ENCODE measurements at places on chromosomes 11 and 22.
A peak's percentile ranks its signal among the peaks of the same experiment; 100 is the strongest.

GRCh38 chr11:44112091-44112821 is 16.8 kb downstream of the EXT2 start:
- DNase-seq, result no peak

- no peak for DNase-seq
Observed at GRCh38 chr22:39777716-39778454, 115.7 kb downstream of the ENTHD1 start.

GRCh38 chr22:37274380-37274862 is 7.9 kb upstream of the CYTH4 start:
- DNase-seq, result no peak

GRCh38 chr22:17412232-17412631 is 43.0 kb downstream of the CECR2 start:
- no peak for DNase-seq

DNA sequence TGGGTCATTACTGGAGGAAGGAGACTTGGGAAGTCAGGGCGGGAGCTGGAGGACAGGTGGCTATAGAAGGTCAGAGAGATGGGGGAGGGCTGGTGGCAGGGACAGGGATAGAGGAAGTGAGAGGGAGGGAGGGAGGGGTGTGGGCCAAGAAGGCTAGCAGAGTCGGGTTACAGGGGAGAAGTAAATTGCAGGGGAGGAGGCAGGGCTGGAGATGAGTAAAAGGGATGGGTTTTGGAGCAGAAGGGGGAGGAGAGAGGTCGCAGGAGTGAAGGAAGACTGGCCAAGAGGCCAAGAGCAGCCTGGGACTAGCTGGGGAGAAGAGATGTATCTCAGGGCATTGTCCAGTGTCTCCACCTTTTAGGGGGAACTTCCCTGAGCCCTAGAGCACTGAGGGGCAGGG is 33.0 kb downstream of the LRRC10B start:
- DNase-seq, result no peak

GRCh38 chr11:117513666-117514065 is 186.0 kb downstream of the CEP164 start:
- no peak for DNase-seq

DNA sequence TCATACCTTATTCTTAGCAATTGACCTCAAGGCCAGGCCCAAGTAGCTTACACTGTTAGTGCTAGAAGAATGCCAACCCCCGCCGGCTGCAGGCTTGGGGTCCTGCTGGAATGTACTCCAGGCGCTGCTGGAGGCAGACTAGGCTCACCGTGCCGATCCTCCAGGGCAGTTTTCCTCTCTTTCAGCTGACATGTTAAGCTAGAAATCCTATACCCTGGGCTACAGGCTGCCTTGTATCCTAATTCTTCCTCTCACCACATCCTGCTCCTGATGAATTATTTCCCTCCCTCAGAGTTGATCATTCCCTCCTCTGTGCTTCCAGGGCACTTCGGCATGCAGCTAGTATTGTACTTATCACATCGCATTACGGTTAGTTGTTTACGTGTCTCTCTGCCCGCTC is 3.4 kb downstream of the SPTBN2 start:
- DNase-seq, result no peak

DNA sequence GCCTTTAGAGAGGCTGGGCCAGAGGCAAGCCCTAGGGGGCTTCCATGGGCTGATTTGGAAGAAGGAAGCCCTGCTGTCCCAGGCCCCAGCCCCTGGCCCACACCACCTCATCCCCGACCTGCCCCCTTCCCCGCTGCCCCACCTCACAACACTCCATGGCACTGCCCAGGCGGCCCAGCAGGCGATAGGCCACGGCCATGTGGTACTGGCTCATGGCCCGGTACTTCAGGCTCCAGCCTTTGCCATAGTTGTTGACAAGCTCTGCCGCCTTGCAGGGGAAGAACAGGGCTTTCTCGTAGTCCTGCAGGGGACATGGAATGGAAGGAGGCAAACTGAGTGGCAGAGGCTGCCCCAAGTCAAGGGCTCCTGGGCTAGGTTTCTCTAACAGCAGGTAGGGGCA is 6.4 kb downstream of the RAPSN start:
- no peak for DNase-seq

DNA sequence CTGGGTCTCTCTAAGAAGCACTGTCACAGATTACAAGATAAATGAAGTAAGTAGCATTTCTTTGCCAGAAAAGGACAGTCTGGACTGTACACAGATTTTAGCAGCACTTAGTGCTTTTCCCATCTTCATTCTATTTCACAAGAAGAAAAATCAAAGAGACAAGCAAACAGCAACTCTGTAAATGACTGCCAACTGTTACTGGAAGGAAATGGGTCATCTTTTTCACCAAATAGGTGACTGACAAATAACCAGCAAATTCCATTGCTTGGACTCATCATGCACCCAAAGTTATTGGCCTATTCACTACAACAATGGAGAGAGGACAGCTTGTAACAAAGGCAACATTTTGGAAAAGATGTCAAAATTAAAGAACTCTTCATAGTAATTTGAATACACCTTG is 28.9 kb upstream of the CARD18 start:
- no peak for DNase-seq

DNA sequence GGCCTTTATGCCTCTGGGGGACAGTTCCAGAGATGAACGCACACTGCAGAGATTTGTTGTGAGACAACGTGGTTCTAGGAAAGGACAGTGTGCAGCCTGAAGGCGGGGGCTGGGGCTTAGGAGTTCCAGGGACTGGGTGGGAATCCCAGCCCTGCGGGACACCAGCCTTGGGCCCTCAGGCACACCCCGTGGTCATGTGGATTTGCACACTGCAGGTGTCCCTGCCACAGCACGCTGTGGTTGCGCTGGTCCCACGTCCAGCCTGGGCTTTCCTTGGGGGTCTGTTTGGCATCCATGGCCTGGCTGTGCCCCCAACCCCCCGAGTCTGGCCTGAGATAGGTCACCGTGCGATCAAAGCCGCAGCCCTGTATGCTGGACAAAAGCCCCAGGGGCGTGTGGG is 7.3 kb downstream of the SHISAL1 start:
- DNase-seq, result no peak

DNA sequence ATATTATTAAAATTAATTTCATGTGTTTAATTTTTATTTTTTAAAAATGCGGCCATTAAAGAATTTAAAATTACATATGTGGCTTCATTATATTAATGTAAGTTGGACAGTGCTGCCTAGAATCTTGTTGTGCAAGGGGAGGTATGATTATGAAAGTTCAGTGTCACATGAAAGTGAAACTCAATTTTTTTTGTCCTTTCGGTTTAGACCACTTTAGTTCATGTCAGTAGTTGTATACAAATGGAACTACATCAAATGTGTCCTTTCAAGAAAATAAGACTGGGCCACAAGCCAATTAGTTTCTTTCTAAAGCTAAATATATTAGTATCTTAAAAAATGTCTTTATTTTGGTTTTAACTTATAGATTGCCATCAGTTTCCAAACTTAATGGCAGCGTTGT is 35.7 kb downstream of the TBCEL start:
- DNase-seq, result no peak

GRCh38 chr11:9344061-9344680 is 29.8 kb upstream of the TMEM41B start:
- no peak for DNase-seq

DNA sequence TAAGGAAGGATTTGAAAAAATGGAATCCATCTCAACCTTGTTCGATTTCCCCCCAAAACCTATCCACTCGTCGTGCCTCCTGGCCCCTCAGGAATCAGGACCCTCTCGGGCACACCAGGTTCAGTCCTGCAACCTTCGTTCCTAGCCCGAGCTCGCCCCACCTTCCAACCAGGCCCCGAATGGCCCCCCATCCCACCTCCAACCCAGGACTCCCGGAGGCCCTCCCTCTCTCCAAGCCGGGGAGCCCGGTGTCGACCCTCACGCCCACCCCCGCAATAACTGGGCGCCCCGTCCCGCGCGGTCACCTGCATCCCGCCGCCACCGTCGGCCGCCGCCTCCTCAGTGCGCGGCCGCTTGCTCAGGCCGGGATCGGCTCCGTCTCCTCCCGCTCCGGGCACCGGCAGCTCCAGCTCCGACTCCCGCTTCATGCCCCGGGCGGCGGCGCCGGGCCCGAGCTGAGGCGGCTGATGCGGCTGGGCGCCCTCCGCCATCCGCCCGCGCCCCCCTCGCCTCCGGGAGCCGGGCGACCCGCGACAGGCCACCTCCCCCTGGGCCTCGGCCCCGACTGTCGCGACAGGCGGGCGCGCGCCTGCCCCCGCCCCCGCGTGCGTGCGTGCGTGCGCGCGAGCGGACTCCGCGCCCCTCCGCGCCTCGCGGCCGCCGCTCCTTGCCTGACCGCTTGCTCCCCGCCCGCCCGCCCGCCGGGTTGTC is 534 bp downstream of the RBFOX2 start:
- DNase-seq, result no peak

- DNase-seq, result peak; percentile 77
Observed at GRCh38 chr11:64246871-64247728, at the start of gene PPP1R14B. Gene PPP1R14B, minus strand, starts transcription at chr11:64246943. Its CDS starts 270 bp downstream, at chr11:64246673.

GRCh38 chr11:64876229-64876750 is 2.1 kb downstream of the EHD1 start:
- no peak for DNase-seq

GRCh38 chr11:111938687-111939160 is 1.6 kb downstream of the DIXDC1 start:
- no peak for DNase-seq

Data from tibial nerve (tissue), 4 donors.